ENCODE measurements at places on chromosomes 7 and 10. TPM values are rescaled to one million over a fixed set of nuclear protein-coding genes. Genes with fewer than 3 reads are reported as not detected.

GRCh38 chr10:130575756-130576285, 439.6 kb downstream of the GLRX3 start:
- DNase-seq = no peak

GRCh38 chr10:8069108-8069507, 14.6 kb downstream of the GATA3 start:
- no peak for DNase-seq

The CROT gene
- total RNA-seq = 9.6 TPM

GRCh38 chr7:108628678-108629077, 59.0 kb downstream of the DNAJB9 start:
- no peak for DNase-seq

DNA sequence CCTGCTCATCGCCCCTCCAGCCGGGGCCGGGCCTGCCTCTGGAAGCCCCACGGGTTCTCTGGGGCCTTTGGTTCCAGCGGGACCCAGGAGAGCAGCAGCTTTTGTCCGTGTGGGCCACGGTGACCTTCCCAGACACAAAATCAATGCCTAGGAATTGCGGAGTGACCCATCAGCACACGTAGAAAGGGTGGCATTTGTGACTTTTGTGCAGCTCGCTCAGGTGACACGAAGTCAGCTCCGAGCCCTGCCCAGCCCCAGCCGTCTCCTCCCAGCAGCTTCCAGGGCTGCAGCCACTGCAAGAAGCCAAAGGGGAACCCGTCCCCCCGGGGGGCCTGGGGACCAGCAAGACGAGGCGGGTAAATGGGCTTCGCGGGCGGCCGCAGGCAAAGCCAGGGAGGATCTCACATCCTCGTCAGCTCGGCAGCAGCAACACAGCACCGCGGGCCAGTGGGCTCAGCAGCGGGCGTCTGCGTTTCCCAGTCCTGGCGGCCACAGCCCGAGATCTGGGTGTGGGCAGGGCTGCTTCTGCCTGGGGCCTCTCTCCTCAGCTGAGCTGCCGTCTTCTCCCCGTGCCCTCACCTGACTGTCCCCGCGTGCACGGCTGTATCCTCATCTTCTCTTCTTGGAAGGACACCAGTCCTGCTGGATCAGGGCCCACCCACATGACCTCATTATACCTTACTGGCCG, 88.5 kb downstream of the PAXIP1 start:
- DNase-seq = no peak

- DNase-seq = no peak
Observed at GRCh38 chr10:131437556-131438475, 126.3 kb upstream of the TCERG1L start.

Data from activated T-cell treated with anti-CD3 and anti-CD28 coated beads, Interleukin-2, amount 50 U/mL, for 72 hours (primary cell).